ENCODE measurements at places on chromosomes 13 and 19.
A peak's percentile ranks its signal among the peaks of the same experiment; 100 is the strongest.

GRCh38 chr19:1745589-1746031 lies 7.7 kb upstream of the ONECUT3 start:
- DNase-seq: no peak

- no peak for DNase-seq
Observed at GRCh38 chr13:45105895-45106294, 14.4 kb upstream of the GTF2F2 start.

DNA sequence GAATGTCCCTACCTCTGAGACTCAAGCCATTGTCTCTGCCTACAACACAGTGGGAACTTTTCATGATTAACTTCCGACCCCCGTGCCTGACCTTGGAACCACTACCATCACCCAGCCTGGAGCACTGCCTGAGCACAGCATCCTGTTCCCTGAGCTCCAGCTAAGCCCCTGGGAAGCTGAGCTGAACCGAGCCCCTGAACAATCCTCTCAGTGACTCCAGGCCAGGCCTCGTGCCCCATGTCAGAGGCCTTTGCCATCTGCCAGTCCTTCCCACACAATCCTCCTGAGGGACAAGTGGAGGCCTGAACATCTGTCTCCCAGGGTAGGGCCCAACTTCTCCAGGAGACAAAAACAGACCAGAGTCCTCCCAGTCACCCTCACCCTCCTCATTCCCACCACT lies 17.5 kb downstream of the CEACAM3 start:
- DNase-seq: no peak

- no peak for DNase-seq
Observed at GRCh38 chr19:32373585-32374295, 28.3 kb downstream of the ZNF507 start.

- no peak for DNase-seq
Observed at GRCh38 chr13:60494296-60494695, 97.3 kb downstream of the TDRD3 start.

GRCh38 chr13:36331280-36331679 lies 14.9 kb downstream of the SPART start:
- DNase-seq: no peak

- DNase-seq: peak; percentile 84
Observed at GRCh38 chr19:54462655-54463530, 685 bp downstream of the LENG9 start.

DNA sequence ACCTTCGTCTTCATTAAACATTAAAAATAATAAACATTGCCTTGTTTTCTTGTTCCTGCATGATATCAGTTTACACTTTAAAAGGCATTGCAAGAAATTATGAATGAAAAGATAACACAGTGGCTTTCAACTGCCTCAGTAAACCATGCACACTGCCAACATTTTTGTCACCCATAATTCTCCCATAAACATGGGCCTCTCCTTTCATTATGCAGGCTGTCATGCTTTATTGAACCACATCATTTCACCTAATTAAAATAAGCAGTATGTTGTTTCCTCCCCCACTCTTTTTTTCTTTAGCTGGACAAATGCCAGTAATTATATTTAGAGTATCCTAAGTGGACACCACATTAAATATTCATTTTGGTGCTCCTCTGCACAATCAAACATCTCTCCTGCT lies 1566.5 kb upstream of the SLC10A2 start:
- DNase-seq: no peak

DNA sequence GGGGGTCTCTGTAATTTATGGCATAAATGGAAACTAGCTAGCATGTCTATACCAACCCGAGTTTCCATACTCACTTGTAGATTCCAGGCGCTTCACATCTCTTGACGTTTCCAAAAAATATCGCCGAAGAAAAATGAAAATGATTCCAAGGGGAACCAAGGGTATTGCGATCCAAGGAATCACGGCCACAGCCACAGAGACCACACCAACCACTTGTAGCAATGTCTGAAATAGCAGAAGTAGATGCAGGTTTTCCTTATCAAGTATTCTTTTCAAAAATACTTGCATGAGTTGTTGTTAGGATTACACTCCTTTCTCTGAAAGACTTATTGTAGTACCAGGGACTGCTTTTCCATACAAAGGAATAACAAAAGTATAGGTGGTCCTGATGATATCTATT lies 218.2 kb downstream of the ABCC4 start:
- DNase-seq: no peak

DNA sequence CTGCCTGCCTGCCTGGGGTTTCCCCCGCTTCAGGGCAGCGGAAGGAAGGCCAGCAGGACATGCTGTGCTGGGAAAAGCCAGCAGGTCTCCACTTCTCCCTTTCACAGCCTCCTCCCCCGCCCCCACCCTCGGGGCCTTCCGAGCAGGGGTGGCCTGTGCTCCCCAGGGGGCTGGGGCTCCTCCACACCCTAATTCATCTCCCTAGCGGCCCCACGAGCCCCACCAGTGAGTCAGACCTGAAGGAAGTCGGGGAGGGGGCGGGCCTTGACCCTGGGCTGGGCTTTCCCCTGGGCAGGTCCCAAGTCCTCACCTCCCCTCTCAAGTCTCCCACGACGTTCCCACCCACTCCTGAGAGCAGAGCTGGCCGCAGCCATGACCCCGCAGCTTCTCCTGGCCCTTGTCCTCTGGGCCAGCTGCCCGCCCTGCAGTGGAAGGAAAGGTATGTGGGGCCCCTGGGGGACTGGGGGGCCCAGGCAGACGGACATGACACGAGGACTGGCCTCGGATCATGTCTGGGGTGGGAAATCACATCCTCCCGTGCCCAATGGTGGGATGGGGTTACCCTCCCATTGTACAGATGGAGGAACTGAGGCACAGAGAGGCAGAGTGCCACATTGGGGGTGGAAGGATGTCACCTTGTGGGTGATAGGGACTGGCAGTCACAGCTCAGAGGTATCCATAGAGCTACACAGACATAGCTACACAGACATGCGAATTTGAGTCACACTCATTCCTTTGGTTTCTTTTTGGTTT lies at the start of gene EBI3:
TSS of gene EBI3 (plus strand) at position 345 of the 753 bp plus-strand sequence. CDS start at position 373, 28 bp downstream.
- no peak for DNase-seq
